AML-193 (cell line): ENCODE measurements at places on chromosomes 7 and 10.

DNA sequence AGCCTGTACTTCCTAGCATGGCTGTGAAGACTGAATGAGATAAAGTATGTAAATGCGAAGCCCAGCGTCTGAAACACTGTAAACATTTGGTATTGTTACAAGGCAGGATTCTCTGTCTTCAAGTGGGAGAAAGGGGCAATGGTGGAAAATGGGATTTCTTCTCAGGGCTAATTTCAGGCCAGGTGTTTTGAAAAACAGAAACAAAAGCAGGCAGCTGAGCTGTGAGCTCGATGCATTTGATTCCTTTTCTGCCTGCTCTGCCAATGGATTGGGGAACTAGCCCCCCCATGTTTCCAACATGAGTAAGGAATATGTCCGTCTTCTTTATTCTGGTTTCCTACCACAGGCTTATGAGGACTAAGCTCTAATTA, 732.1 kb upstream of the AUTS2 start:
- DNase-seq: no peak

- no peak for DNase-seq
Observed at GRCh38 chr10:48599830-48600134, 5.1 kb downstream of the ARHGAP22 start.

GRCh38 chr10:101617102-101617823, 29.1 kb downstream of the DPCD start:
- no peak for DNase-seq

- peak; percentile 91 for DNase-seq
Observed at GRCh38 chr7:91264046-91264923, at the start of gene FZD1. Gene FZD1, plus strand, starts transcription at chr7:91264433. Its CDS starts 448 bp downstream, at chr7:91264881.

DNA sequence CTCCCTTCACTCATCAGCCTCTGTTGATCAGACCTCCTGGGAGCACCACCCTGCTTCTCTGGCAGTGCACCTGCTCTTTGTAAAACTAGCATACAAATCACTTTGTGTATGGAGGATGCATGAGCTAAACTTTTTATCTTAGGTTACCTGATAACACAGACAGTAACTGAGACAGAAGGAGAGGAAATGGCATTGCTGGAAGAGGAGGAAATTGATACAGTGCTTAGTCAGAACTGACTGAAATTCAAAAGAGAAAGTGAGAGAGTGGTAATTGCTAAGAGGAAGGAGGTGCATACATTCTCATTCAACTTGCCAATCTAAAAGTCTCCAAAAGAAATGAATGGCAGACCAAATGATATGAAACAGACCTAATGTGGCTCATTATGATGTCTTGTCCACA, 1120.7 kb downstream of the GATA3 start:
- DNase-seq: no peak

GRCh38 chr7:14859267-14859666, 43.3 kb downstream of the DGKB start:
- DNase-seq: no peak

- no peak for DNase-seq
Observed at GRCh38 chr10:30436671-30437030, 2.7 kb downstream of the MAP3K8 start.

- DNase-seq: no peak
Observed at GRCh38 chr10:83585686-83586085, 553.6 kb upstream of the GHITM start.

GRCh38 chr10:132407243-132407746, 10.3 kb downstream of the PWWP2B start:
- DNase-seq: no peak

- DNase-seq: no peak
Observed at GRCh38 chr10:91680487-91680886, 47.6 kb upstream of the PPP1R3C start.

GRCh38 chr7:70384024-70384423, 747.9 kb upstream of the GALNT17 start:
- DNase-seq: no peak
